ENCODE measurements at places on chromosomes 4 and X. TPM values are rescaled to one million over a fixed set of nuclear protein-coding genes. Genes with fewer than 3 reads are reported as not detected.
A peak's percentile ranks its signal among the peaks of the same experiment; 100 is the strongest.

DNA sequence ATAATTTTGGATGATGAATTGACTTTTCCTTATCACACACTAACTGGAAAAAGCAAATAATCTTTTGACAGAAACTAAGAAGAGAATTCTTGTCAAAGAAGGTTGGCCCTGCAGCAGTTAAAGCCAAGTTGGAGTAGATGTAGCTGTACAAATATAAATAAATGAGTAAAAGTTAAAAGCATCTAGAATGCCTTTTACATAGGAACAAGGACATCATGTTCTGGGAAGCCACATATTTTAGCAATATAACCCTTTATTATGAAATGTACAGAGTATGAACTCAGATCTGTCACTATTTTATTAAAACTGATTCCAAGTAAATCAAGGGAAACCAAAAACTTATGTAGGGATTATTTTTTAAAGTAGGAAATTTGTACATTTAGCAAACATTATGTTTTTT lies 269.4 kb upstream of the FAT4 start:
- DNase-seq = no peak

The AVPR2 gene
- total RNA-seq = not detected

DNA sequence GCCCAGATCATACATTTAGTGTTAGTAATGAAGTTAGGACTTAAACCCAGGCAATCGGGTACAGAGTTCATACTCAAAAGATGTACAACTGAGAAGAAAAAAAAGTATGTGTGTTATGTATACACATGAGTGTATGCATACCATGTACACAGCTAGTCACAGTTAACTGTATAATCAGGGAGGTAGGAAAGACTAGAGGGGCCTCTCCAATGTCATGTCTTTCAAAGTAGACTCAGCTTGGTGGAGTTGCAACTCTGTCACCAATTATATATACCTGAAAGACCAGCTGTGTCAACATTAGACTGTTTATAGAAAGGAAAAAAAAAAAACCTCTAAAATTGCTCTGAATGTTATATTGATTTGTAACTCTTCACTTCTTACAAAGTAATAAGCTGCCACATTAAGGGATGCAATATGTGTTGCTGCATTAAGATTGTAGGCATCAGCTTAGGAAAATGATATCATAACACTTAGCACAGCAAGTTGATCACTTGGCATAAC lies 167.5 kb downstream of the DCTD start:
- DNase-seq = no peak

DNA sequence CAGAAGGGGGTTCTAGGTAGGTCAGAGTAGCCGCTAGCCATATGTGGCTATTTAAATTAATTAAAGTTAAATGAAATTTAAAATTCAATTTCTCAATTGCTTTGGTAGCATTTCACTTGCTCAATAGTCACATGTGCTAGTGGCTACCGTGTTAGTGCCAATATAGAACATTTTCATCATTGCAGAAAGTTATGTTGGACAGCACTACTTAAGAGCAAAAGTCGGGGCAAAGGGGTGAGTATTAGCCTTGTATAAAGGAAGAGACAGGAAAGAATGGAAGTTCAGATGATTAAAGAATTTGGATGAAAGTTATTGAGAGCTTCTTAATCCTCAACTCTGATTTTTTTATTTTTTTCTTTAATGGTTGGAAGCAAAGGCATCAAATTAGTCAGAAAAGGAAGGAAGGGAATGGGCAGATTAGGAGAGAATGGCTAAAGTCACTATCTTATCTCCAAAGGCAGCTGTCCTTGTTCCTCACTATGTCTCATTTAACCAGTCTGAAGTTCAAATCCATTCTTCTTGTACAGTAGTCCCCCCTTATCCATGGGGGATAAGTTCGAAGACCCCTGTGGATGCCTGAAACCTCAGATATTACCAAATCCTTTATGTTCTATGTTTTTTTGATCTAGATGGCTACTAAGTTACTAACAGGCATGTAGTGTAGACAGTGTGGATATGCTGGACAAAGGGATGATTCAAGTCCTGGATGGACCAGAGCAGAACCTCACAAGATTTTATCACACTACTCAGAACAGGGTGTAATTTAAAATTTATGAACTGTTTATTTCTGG lies 22.9 kb downstream of the OCIAD1 start:
- DNase-seq = peak; percentile 38

- no peak for DNase-seq
Observed at GRCh38 chr4:157912212-157912611, 260.6 kb downstream of the GASK1B start.

GRCh38 chrX:74525116-74525515 lies 89.3 kb downstream of the RLIM start:
- no peak for DNase-seq

DNA sequence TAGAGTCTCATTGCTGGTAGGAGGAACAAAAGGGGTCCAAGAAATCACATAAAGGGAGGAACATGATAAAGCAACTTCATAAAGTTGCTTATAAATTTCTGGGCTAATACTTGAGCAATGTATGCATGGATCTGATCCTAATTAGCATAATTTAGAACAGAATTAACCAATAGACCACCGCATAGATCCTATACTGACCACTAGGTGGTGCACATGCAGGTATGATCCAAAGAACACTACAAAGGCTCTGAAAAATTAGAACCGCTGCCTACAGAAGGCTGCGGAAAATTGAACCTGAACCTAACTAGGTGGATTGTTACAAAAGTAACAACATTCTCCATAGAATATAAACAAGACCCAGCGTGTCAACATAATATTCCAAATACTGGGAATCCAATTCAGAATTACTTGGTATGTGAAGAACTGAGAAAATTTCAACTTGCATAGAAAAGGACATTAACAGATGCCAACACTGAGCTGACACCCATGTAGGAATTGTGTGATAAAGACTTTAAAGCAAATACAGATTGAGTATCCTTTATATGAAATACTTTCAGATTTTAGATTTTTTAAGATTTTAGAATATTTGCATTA lies 23.3 kb downstream of the BRCC3 start:
- peak; percentile 47 for DNase-seq

GRCh38 chr4:6768539-6768905 lies 14.0 kb upstream of the KIAA0232 start:
- DNase-seq = no peak

GRCh38 chr4:102564399-102565059 lies 63.4 kb downstream of the NFKB1 start:
- DNase-seq = no peak

The GAGE12C gene
- total RNA-seq = 0.64 TPM

The CXCR3 gene
- not detected for total RNA-seq

- DNase-seq = peak; percentile 23
Observed at GRCh38 chr4:41318839-41319530, 62.3 kb downstream of the UCHL1 start.

DNA sequence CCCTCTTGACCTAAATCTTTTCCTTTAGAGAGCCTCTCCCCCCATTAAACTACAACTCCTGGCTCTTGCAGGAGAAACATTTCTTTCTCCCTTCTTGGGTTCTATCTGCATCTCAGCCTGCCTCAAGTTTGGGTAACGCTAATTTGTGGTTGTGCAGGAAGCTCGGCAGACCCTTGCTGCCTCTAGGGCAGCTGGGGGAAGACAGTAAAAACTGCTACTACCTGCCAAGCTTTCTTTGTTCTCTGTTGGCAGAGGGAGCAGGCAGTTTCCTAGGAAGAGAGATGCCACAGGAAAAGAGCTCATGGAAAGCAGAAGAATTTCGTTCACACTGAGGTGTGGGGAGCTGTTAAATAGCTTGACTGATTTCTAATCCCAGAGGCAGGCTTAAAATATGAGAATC lies 555.6 kb upstream of the IGFBP7 start:
- no peak for DNase-seq

DNA sequence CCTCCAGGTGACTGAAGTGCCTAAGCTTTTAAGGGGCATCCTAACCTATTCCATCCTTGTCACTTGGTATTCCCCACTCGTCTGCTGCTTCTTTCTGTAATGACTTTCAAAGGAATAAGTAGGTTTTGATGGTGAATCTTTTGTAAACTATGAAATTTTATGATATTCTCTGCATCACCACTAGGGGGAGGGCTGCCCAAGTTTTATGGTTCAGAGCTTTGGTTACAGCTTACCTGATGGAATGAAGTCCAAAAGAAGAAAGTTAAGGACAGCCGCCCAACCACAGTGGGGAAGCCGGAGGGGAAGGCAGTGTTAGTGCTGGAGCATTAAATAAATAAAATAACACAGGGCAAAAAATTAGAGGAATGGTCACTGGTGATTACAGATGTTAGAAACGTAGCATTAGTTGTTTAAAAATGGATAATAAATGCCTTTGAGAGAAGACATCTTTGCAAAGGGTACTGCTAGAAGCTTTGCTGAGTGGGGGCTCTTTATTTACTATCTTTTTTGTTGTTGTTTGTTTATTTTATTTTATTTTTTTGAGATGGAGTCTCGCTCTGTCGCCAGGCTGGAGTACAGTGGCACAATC lies 204.9 kb downstream of the GBA3 start:
- peak; percentile 40 for DNase-seq

GRCh38 chrX:46627711-46628419 lies 54.3 kb downstream of the CHST7 start:
- no peak for DNase-seq

DNA sequence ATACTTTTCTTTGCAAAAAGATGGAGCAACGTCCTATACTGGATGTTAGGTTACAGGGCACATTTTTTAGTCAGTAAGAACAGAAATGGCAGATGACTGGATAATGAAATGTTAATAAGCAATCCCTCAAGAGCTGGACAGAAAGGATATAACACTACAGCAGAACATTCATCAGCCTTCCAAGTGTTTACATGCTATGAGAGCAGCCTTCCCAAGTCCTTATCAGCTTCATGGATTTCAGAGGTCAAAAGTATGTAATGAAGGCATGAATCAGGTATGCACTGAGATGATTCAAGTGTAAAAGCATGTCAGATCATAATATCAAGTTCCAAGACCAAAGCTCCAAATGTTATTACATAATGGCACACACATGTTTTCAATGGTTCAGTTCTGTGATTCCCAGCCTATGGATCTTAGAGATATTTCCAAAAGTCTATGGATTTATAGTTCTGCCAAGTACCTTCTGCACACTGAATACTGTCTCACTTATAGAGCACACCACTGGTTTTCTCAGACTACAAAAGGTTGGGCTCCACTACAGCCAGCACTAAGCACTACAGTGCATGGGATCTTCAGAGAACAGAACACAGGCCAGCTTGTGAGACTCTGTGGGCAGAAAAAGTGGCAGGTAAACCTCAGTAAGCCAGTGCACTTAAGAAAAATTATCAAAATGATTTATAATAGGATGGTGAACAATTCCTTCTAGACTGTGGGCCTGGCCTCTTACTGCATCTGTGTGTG lies 49.2 kb downstream of the GPC4 start:
- no peak for DNase-seq

GRCh38 chr4:2350982-2351381 lies 67.5 kb downstream of the ZFYVE28 start:
- DNase-seq = no peak

The CT45A10 gene
- 107 TPM for total RNA-seq

The TRAPPC2 gene
- total RNA-seq = 15.6 TPM

DNA sequence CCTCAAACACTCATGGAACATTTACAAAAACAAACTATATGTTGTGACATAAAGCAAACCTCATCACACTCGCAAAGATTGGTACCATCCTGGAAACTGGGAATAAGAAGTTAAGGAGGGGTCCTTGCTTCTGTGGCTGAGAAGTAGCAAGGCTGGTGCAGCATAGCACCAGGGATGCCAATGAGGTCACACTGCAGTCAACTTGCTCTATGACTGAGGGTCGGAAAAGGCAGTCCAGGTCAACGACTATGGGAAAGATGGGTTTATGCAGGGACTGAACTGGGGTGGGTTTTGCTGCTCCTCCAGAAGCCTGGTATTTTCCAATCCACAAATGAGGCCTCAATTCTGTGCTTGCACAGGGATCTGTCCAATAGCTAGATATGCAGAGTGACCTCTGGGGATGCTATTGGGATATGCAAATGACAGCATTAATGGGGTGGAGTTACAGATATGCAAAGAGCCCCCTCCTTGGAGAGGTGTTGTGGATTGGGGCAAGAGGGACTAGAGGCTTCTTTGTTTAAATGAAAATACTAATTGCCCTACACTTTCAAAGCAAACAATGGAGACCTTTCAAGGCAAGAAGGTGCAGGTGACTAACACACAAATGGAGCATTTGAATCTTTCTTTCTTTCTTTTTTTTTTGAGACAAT lies 7.2 kb upstream of the IL13RA1 start:
- DNase-seq = no peak

DNA sequence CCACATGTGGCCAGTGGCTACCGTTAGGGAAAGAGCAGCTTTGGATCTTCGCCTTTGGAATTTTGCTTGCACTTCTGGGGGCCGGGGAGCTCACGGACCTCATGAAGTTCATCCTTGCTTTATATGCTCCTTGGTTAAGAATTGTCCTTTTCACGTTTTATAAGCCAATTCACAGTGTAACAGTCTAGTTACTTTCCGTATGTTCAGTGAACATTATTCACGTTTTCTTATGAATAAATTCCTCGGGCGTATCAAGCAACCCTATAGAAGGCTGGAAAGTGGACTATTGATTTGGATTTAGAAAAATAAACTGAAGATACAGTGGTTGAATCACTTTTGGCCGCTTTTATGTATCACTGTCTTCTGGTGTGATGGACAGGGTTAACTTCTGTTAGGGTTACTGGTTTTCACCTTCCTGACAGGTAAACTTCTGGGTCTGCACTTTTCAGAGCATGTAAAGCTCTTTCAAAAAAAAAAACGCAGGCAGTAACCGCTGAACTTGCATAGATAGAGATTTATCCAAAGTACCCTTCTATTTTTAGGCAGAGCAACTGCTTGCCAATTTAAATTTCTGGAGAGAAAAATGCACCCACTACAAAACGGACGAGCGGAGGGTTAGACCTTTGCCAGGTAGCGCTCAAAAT lies 569 bp upstream of the PDLIM5 start:
- no peak for DNase-seq

The HTR2C gene
- total RNA-seq = 0.04 TPM

- no peak for DNase-seq
Observed at GRCh38 chr4:169096221-169096620, 86.2 kb upstream of the CBR4 start.

GRCh38 chr4:33255094-33255493 lies 2534.9 kb downstream of the PCDH7 start:
- DNase-seq = no peak

GRCh38 chr4:1047976-1048772 lies 36.7 kb downstream of the FGFRL1 start:
- DNase-seq = no peak

DNA sequence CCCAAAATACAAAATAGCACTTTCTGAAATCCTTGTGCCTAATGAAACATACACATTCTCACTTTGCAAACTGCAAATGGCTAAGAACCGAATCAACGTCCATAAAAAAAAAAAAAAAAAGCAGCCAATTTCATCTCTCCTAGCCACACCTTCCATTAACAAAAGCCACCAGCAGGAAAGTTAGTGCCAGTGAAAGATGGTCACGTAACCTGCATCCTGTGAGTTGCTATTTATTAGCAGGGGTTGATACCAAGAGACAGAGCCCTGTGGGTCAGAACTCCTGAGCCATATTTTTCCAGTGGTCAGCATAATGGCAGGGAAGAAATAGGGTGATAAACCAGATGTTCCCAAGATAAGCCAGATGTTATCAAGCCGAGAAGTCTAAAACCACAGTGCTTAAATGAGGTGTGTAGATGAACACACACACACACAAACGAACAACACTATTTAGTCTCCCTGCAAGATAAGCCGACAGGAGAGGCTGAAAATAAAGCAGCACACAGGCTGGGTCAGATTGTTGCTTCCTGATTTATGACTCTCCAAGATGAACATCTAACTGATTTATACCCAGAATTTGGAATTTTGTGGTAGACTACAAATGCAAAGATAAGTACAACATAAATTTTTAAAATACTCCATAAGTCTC lies 11.5 kb downstream of the PPARGC1A start:
- no peak for DNase-seq

Data from K562 (cell line).